WTC11 (cell line): ENCODE measurements at places on chromosomes 13 and 19. TPM values are rescaled to one million over a fixed set of nuclear protein-coding genes. Genes with fewer than 3 reads are reported as not detected.

DNA sequence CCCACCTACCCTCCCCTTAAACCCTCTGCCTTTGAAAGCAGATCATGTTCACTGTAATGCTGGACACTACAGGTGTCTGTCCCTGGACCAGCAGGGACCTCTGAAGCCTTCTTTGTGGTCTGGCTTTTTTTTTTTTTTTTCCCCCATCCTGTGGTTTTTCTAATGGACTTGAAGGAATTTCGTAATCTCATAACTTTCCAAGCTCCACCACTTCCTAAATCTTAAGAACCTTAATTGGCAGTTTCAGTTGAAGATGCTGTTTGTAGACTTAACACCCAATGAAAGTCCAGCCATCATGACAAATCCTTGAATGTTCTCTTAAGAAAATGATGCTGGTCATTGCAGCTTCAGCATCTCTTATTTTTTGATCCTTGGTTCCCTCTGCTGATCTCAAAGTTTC, 45.0 kb upstream of the LRCH1 start:
- no peak for DNase-seq

DNA sequence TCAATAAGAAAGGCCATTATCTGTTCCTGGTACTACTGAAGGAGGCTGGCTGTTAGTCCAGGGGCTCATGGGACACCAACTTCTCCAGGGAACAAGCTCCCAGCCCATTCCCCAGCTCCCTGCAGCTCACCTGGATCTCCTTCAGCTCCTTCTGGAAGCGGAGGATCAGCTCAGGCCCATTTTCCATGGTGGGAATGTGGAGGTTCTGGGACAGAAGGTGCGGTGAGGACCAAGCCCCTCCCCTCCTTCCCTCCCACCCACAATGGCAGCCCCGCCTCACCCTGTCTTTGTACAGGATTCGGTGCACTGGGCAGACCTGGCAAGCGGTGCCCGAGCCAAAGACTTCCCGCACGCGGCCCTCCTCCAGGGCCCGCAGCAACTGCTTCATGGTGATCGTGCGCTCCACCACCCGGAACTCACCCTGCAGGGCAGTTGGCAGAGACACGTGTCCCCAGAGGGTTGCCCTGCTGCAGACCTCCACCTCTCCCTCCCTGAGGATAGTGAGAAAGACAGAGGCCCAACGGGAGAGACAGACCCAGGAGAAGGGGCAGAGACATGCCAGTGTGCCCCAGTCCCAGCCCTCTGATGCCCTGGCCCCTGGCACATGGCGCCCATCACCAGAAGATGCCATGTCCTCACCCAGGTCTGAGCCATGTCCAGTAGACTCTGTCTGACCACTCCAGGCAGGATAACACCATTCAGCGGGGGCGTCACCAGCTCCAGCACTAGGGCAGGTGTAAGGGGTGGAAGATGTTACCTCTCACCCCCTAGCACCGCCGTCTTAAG, 14.3 kb downstream of the BCAT2 start:
- DNase-seq = no peak

GRCh38 chr13:102333320-102334198, 68.3 kb downstream of the FGF14 start:
- DNase-seq = no peak

- DNase-seq = peak; percentile 77
These were observed 8.1 kb downstream of the PIK3R2 start for GRCh38 chr19:18160971-18161635.

CGB1 gene
- 0.87 TPM in 1 of 3 replicates, not detected in the others for total RNA-seq

GRCh38 chr13:42174344-42175162, 97.4 kb upstream of the AKAP11 start:
- no peak for DNase-seq

- DNase-seq = peak; percentile 77
These were observed at the start of gene TBXA2R for GRCh38 chr19:3606690-3607289. TSS of gene TBXA2R (minus strand) at chr19:3606875. CDS start at chr19:3600634, 6,241 bp downstream.

- DNase-seq = no peak
These were observed 342.6 kb upstream of the KLF12 start for GRCh38 chr13:74476788-74477187.

GRCh38 chr13:98240135-98240534, 63.1 kb upstream of the RNF113B start:
- no peak for DNase-seq

DNA sequence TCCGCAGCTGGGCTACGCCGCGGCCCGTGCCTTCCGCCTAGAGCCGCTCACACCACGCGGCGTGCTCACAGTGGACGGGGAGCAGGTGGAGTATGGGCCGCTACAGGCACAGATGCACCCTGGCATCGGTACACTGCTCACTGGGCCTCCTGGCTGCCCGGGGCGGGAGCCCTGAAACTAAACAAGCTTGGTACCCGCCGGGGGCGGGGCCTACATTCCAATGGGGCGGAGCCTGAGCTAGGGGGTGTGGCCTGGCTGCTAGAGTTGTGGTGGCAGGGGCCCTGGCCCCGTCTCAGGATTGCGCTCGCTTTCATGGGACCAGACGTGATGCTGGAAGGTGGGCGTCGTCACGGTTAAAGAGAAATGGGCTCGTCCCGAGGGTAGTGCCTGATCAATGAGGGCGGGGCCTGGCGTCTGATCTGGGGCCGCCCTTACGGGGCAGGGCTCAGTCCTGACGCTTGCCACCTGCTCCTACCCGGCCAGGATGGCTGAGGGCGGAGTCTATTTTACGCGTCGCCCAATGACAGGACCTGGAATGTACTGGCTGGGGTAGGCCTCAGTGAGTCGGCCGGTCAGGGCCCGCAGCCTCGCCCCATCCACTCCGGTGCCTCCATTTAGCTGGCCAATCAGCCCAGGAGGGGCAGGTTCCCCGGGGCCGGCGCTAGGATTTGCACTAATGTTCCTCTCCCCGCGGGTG, 7.4 kb downstream of the DBP start:
- DNase-seq = peak; percentile 97

PTH2 gene
- 1.0 to 1.7 TPM (median 1.5 TPM) in 3 replicates for total RNA-seq

- no peak for DNase-seq
These were observed 111.8 kb downstream of the SACS start for GRCh38 chr13:23321535-23322241.

GRCh38 chr19:55370305-55370988, at the start of gene IL11:
TSS of gene IL11 (minus strand) at chr19:55370463. CDS start at chr19:55370310, 153 bp downstream.
- DNase-seq = no peak

DNA sequence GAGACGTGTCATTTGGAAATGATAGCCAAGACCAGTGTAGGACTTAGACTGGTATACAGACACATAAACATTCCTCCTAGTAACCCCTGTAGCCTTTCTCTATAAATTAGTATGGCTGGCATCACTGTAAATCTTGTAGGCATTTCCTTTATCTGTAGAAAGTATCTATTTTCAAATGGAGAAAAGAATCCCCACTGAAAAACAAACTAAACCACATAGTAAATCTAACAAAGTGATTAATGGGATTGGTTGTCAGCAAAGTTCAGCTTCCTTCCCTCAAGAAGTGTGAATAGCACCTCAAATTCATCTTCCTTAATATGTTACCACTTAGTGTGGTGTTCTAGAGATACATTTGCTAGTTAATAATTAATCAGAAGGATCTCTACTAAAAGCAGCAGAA, 119.4 kb upstream of the NBEA start:
- no peak for DNase-seq

GRCh38 chr19:42467183-42467760, 24.5 kb upstream of the CXCL17 start:
- no peak for DNase-seq

GRCh38 chr19:4974880-4975469, 6.1 kb downstream of the KDM4B start:
- no peak for DNase-seq

DNA sequence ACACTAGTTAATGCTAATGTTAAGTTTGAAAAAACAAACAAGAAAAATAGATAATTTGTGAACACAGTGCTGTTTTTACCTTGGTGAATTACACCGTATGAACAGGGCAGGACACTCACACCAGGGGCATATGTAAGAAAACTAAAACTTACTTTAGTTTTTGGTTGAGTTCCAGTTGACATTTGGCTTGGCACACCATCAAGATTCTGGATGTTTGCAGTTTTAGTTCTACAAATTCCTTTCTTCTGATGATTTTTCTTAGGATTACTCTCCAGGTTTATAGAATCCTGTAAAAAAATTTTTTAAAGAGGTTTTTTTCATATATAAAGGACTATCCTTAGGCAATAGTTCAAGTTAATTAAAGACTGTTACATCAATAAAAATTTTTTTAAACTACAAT, 238.5 kb upstream of the STARD13 start:
- no peak for DNase-seq

PRODH2 gene
- 0.14 TPM in 1 of 3 replicates, not detected in the others for total RNA-seq

ZNF497 gene
- total RNA-seq = 1.7 to 2.1 TPM (median 2.0 TPM) in 3 replicates

DDX39A gene
- total RNA-seq = 103 to 136 TPM (median 105 TPM) in 3 replicates

EPS8L1 gene
- total RNA-seq = 38.9 to 43.8 TPM (median 42.8 TPM) in 3 replicates

DNA sequence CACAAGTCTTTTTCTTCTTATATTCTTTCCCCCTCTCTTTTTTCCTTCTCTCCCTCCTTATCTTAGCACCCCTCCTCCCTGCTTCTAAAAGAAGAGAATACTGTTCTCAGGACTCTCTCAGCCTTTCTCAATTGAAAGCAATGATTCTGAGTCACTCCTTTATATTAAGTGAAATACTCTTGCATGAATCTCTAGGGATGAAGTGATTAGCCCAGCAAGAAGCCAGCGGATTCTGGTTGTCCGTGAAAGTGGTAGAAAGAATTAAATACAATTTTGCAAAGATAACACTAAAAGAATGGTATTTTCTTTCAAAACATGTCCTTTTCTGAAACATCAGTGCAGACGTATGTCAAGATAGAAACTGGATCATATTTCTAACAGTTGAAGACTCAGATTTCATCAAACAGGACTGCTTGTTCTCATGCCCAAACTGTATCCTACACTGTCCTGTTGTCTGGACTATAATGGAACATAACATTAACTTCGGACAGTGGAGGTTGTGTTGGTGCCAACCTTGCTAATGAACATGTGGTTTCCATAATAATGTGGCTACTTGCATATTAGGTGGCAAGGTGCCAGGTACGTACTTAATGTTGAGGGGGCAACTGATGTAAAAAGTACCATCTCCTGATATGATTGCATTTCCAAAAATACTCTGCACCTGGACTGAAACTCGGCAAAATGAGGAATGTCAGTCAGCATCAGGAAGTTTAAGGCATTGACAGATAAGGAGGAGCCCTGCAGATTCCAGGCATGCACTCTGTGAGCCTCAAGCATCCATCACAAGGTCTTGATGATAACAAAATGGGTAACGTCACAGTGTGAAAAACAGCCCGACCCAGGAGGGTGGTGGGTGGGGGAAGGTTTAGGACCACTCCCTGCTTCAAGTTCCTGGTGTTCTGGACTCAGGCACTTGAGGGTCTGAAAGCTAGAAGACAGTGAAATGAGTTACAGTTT, 357.2 kb downstream of the DLEU7 start:
- DNase-seq = no peak

- no peak for DNase-seq
These were observed 780.8 kb downstream of the GPC5 start for GRCh38 chr13:92179223-92179622.

DPF1 gene
- total RNA-seq = 5.2 to 6.8 TPM (median 5.9 TPM) in 3 replicates

DNA sequence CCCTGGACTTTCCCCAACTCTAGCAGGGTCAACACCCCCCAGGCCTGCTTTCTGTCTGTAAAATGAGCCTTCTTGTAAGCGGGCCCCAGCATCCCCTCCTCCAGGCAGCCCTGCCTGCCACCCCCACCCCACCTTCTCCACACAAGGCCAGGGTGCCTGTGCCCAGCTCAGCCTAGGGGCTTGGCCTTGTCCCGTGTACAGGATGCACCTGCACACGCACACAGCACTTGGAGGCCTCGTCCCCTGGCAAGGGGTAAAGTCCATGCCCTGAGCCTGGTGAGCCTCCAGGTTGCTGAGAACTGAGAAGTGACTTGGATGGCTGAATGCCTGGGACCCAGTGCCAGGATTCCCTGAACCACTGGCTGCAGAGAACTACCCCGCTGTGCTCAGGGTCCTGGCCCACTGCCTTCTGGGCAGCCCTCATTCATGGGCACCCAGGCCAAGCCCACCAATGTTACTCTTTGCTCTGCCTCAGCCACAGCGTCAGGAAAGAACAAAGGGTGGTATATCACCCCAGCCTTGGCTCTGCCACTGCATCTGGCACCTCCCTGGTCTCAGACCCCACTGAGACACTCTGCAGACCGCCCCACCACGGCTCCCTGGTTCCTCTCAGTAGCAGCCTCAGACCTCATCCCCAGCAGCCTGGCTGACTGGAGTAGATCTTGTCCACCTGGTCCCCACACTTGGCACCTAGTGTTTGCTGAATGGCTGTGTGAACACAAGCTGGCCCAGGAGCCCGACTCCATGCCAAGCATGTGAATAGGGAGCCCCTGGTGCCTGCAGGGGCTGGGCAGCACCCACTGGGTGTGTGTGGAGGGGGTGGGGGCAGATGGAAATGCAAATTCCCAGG, 1.8 kb upstream of the TM6SF2 start:
- DNase-seq = no peak

GRCh38 chr19:23867895-23868294, 46.8 kb upstream of the ZNF726 start:
- no peak for DNase-seq

RHPN2 gene
- 21.1 to 26.5 TPM (median 25.8 TPM) in 3 replicates for total RNA-seq

GRCh38 chr19:51226067-51226466, 1.2 kb downstream of the CD33 start:
- no peak for DNase-seq

RELB gene
- total RNA-seq = 8.9 to 10.6 TPM (median 9.9 TPM) in 3 replicates

DNA sequence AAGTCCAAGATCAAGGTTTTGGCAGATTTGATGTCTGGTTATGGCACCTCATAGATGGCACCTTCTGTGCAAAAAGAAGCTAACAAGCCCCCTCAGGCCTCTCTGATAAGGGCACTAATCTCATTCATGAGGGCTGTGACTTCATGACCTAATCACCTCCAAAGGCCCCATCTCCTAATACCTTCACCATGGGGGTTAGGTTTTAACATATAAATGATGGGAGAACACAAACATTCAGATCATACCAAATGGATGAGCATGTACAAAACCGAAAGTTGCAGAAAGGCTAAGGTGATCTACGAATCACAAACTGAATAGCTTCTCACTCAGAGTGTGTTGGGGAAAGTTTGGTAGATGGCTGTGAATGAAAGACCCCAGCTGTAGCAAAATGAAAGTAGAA, 217.4 kb downstream of the TBC1D4 start:
- no peak for DNase-seq

DNA sequence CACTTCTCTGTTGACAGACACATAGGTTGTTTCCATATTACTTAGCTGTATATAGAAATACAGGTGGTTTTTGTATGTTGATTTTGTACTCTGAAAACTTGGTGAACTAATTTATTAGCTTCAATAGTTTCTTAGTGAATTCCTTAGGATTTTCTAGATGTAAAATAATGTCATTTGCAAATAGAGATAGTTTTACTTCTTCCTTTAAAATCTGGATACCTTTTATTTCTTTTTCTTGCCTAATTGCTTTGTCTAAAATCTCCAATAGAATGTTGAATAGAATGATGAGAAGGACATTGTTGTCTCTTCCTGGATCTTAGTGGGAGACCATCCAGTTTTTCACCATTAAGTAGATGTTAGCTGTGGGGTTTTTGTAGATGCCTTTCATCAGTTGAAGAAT, 18.7 kb downstream of the RB1 start:
- no peak for DNase-seq

GRCh38 chr19:33778089-33778791, 18.4 kb upstream of the KCTD15 start:
- peak; percentile 85 for DNase-seq

- DNase-seq = no peak
These were observed 981.5 kb downstream of the DIAPH3 start for GRCh38 chr13:59182241-59182640.
